ENCODE measurements at places on chromosomes 6 and 20. TPM values are rescaled to one million over a fixed set of nuclear protein-coding genes. Genes with fewer than 3 reads are reported as not detected.

Gene NKAIN2
- 0.13 TPM for total RNA-seq

Gene RSPH4A
- 0.50 TPM for total RNA-seq

DNA sequence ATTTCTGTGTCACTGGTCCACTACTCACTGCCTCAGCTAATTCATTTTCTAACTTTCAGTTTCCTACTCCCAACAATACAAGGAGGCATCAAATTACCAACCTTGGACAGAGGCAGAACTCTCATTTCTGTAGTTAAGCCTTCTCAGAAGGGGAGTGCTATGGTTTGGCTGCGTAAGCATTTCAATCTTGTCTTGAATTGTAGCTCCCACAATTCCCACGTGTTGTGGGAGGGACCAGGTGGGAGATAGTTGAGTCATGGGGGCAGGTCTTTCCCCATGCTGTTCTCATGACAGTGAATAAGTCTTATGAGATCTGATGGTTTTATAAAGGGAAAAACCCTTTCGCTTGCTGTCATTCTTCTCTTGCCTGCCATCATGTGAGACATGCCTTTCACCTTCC lies 22.9 kb downstream of the HLA-DRA start:
- no peak for DNase-seq

DNA sequence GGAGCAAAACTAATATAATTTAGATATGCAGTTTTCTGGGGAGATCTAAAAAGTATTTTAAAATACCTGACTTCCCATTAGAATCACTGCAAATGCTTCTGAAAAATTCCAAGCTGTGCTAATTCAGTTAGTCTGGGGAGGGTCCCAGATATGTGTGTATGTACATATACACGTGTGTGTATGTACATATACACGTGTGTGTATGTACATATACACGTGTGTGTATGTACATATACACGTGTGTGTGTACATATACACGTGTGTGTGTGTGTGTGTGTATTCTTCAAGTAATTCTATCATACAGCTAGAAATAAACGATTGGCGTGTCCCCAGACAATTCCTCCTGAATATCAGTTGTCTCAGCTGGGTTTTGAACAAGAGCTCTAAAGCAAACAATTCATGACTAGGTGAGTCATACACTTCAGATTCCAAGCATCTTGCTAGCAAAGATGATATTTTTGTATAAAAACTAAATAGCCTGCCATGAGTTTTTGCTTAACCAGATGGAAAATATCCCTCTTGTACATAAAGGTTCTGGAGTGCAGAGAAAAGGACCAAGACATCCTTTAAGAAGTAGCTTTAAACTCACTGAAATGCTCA lies 58.2 kb downstream of the SPACA1 start:
- DNase-seq = no peak

DNA sequence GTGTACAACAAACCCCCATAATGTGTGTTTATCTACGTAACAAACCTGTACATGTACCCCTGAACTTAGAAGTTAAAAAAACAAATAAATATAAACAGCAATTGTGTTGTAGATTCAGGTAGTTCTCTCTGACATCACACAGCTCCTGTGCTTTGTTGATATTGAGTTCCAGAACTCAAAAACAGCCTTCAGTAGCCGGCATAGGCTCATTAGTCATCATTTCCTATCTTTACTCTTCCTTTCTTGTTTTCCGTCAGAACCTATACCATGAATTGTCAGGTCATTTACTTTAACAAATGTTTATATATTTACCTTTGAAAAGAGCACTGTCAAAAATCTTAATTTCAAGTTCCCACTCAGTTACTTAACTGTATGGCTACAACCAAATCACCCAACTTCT lies 88.8 kb downstream of the ADTRP start:
- no peak for DNase-seq

DNA sequence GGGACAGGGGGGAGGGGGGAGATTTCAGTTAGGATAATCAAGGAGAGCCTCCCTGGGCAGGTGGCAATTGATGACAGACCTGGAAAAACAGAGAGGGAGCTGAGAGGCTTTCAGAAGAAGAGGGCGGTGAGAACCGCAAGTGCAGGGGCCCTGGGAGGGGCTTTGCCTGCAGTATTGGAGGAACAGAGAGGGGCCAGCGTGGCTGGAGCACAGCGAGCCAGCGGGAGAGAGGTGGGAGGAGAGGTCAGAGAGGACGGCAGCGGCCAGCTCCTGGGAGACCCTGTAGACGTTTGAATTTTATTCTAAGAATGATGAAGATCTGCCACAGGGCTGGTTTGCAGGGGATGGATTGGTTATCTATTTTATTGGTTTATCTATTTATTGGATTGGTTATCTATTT lies 34.5 kb upstream of the NOL4L start:
- DNase-seq = no peak

All from esophagus muscularis mucosa (tissue), 4 donors.